Stimulated activated CD4-positive, alpha-beta T cell treated with anti-CD3 and anti-CD28 coated beads, Interleukin-1b, Interleukin-23, amount 100 ng/mL, for 1 hour (primary cell): ENCODE measurements at places on chromosomes 13 and 19.

GRCh38 chr13:114143806-114144605 lies 11.6 kb upstream of the RASA3 start:
- no peak for DNase-seq

DNA sequence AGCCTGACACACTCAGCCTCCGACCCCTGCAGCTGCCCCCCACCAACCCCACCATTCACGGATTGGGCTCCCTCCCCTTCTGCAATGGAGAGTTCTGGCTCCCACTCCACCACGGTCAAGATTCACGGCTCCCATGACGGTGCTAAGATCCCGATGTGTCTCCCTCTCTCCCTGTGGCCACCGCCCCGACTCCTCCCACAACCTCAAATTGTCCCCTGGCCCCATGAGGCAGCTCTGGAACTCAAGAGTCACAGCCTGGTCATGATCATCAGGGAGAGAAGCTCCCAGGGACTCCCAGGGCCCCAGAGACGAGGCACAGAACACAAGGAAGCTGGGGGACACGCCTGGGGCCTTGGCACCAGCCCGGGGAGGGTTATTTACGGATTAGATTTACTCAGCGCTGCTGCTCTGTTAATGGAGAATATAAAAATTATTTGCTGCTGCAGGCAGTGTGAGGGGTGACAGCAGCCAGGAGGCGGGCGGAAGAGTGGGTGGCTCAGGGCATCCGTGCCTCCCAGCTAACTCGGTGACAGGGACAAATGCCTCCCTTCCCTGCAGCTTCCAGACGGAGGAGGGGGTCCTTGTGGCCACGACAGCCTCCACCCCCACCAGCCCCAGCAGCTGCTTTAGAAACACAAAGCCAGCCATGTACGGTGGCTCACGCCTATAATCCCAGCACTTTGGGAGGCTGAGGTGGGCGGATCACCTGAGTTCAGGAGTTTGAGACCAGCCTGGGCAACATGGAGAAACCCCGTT lies 184.2 kb downstream of the PTPRS start:
- no peak for DNase-seq

DNA sequence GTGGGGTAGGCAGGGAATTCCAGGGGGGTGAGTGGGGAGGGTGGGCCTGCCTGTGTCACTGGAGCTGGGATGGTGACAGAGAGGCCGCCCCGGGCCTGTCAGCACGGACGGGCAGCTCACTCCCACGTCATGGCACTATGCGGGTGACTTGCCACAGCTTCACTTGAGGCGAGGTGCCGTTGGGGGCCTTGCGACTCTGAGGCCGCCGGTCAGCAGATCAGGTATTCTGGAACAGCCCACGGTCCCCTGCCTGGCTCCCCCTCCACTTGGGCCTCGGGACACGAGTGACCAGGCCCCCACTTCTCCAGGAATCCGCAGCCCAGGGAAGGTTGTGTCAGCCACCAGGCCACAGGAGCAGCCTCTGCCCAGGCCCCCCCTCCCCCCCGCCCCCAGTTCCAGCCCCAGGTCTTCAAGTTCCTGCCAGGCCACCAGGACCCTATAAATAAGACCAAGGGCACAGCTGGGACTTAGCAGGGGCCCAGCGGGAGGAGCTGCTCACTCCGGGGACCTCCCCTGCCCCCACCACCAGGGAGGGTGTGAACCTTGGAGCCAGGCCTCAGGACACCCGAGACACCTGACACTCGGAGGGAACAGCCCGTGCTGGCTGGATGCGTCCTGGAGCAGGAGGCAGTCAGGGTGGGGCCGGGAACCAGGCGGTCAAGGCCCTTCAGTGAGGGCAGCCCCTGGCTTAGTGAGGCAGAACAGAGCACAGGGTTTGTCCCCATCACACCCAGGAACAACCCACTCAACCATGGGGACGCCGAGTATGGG lies 2.7 kb upstream of the MIDN start:
- DNase-seq, result no peak

DNA sequence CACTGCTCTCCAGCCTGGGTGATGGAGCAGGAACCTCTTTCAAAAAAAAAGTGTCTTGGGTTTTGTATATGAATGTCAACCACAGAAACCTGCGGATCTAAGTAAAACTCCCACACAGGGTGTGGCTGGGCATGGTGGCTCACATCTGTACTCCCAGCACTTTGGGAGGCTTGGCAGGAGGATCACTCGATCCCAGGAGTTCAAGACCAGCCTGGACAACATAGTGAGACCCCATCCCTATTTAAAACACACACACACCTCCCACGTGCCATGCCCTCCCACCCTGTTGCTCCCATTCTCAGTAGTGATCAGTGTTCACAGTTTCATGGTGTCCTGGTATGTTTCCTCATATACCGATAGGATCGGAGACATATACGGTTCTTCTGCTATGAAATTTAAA lies 9.2 kb downstream of the TMED1 start:
- DNase-seq, result no peak

GRCh38 chr19:55312621-55313512 lies 12.3 kb downstream of the TMEM150B start:
- no peak for DNase-seq

DNA sequence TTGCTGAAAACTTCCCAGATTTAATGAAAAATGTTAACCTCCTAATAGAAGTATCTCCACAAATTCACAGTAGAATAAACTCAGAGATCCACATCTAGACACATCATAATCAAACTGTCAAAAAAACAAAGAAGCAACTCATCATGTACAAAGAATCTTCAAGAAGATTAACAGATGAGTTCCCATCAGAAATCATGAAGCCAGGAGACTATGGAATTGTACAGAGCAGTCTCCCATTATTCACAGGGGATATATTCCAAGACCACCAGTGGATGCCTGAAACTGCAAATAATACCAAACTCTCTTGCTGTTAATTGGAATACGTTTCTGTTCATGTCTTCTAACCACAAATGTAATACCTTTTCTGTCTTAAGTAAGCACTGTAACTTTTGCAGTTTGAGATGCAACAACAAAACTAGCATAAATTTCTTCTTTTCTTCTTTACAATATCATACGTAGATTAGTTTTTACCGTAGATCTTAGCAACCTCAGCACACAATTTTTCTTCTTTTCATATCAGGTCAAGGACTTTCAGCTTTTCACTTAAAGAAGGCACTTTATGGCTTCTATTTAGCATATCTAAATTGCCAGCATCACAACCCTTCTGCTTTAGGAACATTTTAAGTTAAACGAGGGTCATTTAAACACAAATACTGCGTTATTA lies 70.3 kb upstream of the MIR17HG start:
- DNase-seq, result no peak

DNA sequence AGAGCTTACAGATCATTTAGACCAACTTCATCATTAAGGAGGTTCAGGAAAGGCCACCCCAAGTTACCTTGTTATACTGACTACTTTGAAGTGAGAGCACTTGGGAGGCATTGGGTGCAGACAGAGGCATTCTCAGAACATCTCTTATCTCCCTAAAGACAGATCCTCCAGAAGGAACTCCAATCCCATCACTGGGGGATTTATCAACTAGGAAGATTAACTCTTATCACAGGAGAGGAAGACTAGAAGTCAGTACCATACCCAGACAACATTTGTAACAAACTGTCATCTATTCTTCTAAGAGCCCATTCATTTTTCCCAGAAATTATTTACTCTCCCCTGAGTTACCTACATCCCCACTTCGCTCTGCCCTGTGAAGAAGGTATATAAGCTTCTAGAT lies 5.8 kb upstream of the RFXAP start:
- no peak for DNase-seq

- no peak for DNase-seq
Observed at GRCh38 chr13:108345016-108345415, 75.5 kb downstream of the TNFSF13B start.

DNA sequence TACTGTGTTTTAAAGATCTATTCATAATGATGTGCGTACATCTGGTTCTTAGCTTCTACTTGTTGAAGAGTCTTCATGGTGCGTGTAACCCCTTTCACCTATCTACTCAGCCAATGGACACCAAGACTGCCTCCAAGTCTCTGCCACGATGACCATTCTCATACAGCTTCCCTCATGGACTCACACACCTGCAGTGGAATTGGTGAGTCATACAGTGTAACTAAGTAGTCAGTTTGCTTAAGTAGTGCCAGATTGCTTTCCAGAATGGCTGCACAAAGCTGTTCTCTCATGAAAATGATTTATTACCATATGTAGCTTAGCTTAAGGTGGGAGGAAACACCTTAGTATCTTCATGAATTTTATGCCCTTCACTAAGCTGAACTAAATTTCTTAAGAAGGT lies 112.3 kb downstream of the AKAP11 start:
- DNase-seq, result no peak

GRCh38 chr13:68173111-68173510 lies 943.0 kb upstream of the PCDH9 start:
- no peak for DNase-seq

DNA sequence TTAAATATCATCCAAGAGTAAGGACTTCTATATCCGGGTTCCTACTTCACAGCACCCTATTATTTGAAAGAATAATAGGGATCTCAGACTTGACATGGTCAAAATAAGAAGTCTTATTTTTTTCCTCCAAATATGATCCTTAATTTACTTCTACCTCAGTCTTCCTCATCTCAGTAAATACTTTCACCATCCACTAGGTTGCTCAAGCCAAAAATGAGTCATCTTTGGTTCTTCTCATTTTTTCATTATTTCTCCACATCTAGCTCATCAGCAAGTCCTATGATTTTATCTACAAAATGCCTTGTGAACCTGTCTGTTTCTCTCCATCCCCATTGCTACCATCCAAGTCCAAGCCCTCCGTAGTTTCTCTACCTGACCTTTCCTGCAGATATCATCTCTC lies 121.9 kb upstream of the GJB6 start:
- DNase-seq, result no peak

DNA sequence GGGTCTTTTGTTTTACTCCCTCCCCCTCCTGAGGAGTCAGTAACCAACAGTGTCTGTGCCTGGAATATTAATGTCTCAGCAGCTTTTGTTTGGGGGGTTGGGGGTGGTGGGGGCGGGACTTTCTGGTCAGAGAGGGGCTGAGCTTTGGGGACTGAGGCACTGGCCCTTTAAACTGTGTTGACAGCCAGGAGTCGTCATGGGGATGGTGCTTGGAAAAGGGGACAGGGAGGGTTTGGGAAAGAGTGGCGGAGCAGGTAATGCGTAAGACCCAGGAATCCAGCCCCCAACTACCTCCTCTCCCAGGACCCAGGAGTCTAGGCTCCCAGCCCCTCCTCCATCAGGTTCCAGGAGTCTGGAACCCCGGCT lies 5.2 kb downstream of the CADM4 start:
- DNase-seq, result no peak

DNA sequence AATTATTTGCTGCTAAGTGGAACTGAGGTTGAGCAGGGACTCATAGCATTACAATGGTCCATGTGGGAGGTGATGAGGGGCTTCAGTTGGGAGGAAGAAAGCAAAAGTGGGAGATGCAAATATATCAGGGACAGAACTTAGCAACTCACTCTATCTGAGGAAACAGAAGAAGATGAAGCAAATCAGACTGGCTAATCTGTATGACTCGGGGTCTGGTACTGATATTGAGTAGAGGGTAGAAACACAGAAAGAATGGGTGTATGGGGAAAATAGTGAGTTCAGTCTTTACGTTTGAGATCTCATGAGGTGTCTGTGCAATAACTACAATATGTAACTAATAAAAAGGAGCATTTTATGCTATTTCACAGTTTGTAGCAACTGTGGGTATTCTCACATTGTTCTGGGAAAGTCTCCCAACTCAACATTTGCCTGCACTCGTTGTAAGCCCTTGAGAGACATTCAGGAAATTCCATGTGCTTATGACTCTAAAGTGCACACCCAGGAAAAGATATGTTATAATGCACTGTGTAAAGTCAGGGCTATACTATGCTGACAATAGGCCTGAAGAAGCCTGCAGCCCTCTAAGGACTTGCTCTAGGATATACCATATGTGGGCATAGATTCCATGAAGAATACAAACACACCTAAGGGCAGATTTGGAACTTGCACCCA lies 183.5 kb downstream of the SPRY2 start:
- DNase-seq, result no peak

- no peak for DNase-seq
Observed at GRCh38 chr13:82432949-82433348, 1449.3 kb downstream of the SLITRK1 start.

DNA sequence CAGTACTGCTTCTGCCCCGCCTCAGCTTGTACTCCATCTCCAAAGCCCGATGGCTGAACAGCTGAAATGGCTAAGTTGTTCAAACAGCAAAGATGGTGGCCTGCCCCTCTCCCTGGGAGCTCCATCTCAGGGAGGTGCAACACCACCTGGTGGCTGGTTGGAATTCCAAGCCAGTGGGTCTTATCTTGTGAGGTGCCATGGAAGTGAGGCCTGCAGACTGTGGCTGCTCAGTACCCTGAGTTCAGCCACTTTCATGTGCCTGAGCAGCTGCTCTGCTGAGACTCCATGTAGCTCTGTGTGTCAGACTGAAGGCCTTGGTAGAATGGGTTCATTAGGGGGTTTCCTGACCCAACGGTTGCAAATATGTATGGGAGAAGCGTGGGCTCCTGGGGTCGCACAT lies 67.3 kb upstream of the SPRY2 start:
- no peak for DNase-seq

DNA sequence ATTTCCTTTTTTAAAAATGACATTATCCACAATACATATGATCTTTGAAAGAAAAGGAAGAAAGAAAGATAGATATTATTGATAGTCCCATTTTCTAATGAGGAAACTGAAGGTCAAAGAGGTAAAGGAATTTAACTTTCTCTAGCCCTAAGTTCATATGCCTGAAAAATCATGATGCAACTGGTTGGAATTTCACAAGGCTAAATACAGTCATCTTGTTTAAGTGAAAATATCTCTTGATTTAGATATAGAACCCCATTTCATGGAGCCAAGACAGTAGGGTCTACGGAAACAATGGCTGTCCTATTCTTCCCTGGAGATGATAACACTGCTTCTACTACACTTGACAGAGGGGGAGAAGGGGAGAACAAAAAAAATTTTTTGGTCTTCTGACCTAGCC lies 366.2 kb downstream of the DNAJC15 start:
- DNase-seq, result no peak

DNA sequence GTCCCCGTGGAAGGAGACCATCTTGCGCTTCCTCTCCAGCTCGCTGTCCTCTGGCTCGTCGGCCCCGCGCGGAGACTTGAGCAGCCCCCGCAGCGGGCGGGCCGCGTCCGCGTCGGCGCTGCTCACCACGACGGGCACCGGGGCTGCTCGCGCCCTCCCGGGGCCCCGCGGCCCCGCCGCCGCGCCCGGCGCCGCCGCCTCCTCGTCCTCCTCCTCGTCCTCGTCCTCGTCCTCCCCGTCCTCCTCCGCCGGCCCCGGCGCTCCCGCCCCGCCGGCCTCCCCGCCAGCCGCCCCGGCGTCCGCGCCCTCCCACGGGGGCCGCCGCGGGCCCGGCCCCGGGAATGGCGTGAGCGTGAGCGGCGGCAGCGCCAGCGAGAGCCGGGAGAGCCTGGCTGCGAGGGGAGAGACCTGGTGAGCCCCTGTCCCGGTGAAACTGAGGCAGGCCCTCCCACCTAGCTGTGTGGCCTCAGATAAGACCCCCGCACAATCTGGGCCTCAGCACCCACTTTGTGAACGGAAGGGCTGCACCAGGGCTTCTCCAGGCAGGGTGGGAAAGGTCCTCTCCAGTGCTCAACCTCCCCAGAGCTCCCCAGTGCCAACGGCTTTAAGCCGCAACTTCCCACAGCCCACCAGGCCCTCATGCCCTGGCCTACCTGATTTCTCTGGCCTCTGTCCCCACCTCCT lies 17.8 kb downstream of the LMTK3 start:
- DNase-seq, result no peak

GRCh38 chr19:44788971-44789370 lies 11.3 kb downstream of the CBLC start:
- DNase-seq, result no peak
